ENCODE measurements at places on chromosomes 13 and 19.

DNA sequence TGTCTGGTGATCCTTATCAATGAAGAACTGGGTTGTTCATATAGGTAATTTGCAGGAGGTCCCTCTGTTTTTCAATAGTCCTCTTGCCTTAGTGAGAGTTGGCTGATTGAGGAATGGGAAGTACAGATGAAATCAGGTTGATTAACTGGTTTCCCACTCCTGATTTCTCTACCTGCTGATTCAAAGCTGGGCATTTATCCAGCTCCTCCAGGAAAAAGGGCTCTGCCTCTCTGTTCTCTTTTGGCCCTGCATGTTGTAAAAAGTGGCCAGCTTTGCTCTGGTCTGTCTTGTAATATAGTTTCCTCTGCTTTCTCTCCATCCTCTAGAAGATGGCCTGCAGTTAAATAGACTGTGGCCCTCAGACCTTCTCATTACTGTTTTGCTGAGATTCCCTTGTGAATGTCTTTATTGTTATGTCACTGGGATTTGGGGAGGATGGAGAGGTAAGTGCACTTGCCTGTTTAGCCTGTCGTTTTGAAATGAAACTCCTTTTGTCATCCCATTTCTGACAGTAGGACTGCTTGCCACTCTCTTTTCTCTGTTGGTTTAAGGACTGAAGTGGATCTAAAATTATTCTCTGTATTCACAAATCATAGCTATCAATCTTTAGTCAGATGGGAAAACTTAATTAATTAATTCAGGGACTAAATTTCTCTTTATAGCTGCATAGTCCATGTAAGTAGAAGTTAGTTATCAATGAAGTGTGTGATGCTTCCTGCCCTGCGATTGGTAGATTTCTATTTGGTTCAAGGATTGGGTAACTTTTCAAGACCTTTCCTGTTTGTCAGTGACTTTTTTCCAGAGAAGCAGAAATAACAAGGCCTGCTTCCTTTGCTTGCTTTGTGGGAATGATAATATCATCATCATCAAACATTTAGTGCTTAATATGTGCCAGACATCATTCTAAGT is 28.5 kb downstream of the GARRE1 start:
- no peak for DNase-seq

GRCh38 chr19:14553939-14554243 is 18.0 kb downstream of the NDUFB7 start:
- DNase-seq, result no peak

DNA sequence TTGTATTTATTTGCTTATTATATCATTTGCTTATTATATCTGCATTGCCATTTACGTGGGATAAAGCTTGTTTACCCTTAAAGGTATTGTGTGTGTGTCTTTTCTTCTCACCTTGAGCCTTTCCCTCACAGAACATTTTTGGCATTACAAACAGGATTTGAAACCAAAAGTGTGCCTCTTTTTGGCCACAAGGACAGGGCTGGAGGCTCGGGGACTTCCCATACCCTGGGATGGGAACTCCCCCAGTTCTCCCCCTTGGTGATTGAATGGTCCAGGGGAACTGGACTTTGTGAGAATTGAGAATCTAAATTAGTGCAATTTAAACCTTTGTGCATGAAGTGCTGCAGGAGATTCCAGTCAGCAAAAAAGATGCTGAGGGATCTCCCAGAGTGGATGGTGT is 2.4 kb upstream of the ZNF506 start:
- no peak for DNase-seq

GRCh38 chr13:37769078-37769477 is 100.5 kb downstream of the TRPC4 start:
- DNase-seq, result no peak

DNA sequence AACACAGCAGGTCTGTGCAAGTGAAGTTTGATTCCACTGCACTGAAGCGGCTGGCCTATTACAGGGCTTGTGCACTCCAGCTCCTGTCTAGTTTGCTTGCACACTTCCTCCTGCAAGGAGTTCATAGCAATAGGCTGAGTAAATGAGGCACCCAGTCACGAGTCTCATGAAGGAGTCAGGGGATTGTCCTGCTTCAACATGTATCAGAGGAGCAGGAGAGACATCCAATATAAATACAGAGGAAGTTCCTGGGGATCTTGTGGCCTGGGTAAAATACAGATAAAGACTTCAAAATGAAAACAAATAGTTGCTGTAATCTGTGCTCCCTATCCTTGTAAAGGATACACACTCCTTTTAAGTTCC is 259.9 kb downstream of the SLITRK1 start:
- DNase-seq, result no peak

- no peak for DNase-seq
Observed at GRCh38 chr19:4473763-4474513, 1.8 kb downstream of the HDGFL2 start.

DNA sequence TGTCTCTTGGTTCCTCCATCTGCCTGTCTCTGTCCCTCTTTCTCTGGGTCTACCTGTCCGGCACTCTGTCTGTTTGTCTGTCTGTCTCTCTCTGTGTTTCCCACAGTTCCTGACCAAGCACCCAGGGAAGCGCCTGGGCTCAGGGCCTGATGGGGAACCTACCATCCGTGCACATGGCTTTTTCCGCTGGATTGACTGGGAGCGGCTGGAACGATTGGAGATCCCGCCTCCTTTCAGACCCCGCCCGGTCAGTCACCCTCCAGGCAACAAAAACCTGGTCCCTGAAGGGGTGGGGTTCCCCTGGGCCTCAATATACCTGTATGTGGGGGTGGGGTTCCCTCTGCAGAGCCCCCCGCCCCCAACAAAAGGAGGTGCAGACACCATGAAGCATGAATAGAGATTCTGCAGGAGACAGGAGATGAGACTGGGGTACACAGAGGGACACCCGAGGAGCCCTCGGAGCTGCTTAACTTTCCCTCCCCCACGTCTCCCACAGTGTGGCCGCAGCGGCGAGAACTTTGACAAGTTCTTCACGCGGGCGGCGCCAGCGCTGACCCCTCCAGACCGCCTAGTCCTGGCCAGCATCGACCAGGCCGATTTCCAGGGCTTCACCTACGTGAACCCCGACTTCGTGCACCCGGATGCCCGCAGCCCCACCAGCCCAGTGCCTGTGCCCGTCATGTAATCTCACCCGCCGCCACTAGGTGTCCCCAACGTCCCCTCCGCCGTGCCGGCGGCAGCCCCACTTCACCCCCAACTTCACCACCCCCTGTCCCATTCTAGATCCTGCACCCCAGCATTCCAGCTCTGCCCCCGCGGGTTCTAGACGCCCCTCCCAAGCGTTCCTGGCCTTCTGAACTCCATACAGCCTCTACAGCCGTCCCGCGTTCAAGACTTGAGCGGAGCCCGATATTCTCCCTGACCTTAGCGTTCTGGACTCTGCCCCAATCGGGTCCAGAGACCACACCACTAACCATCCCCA is 2.6 kb upstream of the CACNG7 start:
- peak; percentile 37 for DNase-seq

GRCh38 chr19:29687897-29688728 is 22.9 kb downstream of the PLEKHF1 start:
- DNase-seq, result no peak

DNA sequence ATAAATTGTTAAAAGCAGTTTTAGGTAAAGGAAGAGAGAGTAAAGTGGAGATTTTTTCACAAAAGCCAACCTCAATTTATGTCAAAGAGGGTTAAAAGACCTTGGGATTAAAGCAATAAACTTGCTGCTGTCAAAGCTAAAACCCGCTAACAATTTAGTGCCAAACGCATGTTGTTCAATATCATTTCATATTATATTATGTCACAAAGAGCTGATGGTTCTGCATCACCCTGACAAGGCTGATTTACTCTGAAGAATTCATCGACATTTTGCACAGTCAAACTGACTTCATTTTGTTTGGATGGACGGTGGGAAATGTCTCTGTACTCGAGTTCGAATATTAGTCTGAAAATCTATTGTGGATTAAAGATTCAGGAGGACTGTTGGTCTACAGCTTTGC is 315.8 kb upstream of the TSHZ3 start:
- DNase-seq, result no peak

GRCh38 chr19:31054430-31054829 is 294.8 kb downstream of the TSHZ3 start:
- DNase-seq, result no peak

- DNase-seq, result no peak
Observed at GRCh38 chr13:47661076-47661475, 340.0 kb downstream of the SUCLA2 start.

GRCh38 chr19:51702103-51702824 is 9.1 kb downstream of the SPACA6 start:
- DNase-seq, result no peak

DNA sequence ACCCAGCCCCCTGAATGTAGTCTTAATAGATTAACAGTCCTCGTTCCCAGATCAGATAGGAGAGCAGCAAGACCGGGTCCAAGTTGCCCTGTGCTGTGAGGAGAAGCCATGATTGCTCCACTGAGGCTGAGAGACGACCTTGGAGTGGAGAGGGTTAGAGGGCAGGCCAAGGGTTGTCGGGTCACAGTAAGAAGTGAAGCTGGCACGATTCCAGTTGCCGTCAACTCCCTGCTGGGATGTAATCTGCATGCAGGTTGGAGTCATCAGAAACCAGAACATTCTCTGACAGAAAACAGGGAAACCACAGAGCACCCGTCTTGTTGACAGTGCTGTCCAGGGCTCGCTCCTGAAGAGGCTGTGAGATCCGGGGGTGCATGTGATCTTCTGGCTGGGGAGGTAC is 19.0 kb upstream of the ATP11A start:
- DNase-seq, result no peak

GRCh38 chr13:27006519-27007161 is 165.0 kb downstream of the USP12 start:
- no peak for DNase-seq

DNA sequence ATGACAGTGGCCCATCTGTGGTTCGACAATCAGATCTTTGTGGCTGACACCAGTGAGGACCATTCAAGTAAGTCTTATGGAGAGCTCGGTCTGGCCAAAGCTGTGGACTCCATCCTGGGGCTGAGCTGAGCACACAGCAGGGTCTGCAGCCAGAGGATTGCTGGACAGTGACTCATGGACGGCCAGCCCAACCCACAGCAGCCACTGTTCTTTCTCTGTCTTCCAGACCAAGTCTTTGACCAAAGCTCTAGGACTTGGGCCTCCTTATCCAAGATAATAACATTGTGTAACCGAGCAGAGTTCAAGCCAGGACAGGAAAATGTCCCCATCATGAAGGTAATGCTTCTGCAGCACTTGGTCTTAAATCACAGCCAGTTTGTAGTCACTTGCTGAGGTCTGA is 12.4 kb downstream of the ATP12A start:
- no peak for DNase-seq

- DNase-seq, result no peak
Observed at GRCh38 chr19:17406046-17406886, 836 bp upstream of the BST2 start.

DNA sequence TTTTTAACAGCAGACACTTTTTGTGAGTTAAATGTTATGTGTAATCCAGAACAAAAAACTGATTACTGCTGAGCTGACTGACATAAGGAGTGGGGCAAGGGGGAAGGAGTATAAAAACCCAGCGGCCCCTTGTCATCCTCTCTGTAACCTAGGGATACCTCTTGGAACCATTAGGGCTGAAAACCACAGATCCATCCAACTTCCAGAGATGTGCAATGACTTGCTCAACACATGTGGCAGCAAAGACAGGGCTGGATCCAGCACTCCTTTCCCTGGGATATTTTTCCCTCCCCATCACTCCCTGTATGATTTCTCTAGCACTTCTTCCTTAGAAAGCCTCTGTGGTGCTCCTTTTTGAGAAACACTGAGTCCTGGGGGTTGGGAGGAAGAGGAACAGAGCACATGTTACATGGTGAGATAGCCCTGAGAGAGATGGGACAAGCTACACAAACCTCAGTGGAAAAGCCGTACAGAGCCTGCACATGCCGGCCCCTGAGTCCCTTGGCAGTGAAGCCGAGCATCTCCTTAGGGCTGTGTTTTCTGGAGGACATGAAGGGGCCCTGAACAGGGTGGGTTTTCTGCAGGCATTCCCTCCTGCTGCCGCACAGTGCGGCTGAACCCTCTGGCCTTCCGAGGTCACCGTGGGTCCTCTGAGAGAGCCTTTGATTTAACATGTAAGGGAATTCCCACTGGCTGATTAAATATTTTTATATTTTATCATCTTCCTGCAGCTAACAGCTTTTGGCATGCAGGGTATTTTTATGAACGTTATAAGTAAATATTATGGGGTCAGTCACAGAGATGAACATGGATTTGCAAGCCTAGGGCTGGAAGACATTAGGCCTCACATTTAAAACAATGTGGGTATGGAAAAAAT is 219.9 kb downstream of the COG6 start:
- DNase-seq, result no peak

DNA sequence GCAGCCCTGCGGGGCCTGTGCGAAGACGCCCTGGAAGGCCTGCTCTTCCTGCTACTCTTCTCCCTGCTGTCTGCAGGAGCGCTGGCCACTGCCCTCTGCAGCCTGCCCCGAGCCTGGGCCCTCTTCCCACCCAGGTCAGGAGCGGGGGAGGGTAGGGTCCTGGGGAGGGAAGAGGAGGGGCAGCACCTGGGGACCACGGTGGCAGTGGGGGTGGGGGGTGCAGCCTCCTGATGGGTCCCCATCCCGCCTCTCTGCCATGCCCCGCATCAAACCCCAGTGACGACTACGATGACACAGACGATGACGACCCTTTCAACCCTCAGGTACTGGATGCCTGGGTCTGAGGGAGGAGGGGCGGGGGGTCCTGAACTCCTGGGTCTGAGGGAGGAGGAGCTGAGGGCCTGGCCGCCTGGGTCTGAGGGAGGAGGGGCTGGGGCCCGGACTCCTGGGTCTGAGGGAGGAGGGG is 13.4 kb upstream of the LENG8 start:
- no peak for DNase-seq

DNA sequence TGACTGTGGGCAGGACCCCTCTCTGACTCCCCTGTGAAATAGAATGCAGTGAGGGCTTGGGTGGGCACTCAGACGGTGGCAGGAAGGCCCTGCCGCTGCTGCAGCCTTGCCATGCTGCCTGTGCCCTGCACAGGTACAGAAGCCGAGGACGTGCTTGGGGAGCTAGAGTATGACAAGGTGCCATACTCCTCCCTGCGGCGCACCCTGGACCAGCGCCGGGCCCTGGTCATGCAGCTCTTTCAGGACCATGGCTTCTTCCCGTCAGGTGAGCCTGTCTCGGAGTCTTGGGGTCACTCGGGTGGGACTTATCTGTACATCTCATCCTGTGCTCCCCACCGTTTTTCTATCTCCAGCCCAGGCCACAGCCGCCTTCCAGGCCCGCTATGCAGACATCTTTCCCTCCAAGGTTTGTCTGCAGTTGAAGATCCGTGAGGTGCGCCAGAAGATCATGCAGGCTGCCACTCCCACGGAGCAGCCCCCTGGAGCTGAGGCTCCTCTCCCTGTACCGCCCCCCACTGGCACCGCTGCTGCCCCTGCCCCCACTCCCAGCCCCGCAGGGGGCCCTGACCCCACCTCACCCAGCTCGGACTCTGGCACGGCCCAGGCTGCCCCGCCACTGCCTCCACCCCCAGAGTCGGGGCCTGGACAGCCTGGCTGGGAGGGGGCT is 7.3 kb upstream of the PRR19 start:
- no peak for DNase-seq

DNA sequence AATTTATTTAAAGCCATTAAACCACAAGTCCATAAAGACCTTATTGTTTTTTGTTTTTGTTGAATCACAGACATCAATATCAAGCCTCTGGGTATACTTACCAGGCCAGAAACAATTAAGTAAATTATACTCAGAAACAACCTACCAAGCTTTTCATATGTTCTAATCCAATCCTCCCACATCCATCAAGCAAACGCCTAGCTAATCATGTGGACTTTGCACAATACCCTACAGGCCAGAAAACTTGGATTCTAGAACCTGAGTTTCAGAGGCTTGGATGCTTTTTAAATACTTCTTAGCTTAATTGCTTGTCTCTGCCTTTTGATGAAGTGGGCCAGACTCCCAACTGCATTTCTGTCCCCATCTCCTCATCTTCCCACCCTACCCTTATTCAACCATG is 39.9 kb downstream of the TGDS start:
- no peak for DNase-seq

Measured in GM18507 (cell line).